HuH-7 (cell line): ENCODE measurements at places on chromosomes 11 and 22.

- DNase-seq = no peak
Measured at GRCh38 chr11:126888115-126888712, 112.4 kb downstream of the KIRREL3 start.

DNA sequence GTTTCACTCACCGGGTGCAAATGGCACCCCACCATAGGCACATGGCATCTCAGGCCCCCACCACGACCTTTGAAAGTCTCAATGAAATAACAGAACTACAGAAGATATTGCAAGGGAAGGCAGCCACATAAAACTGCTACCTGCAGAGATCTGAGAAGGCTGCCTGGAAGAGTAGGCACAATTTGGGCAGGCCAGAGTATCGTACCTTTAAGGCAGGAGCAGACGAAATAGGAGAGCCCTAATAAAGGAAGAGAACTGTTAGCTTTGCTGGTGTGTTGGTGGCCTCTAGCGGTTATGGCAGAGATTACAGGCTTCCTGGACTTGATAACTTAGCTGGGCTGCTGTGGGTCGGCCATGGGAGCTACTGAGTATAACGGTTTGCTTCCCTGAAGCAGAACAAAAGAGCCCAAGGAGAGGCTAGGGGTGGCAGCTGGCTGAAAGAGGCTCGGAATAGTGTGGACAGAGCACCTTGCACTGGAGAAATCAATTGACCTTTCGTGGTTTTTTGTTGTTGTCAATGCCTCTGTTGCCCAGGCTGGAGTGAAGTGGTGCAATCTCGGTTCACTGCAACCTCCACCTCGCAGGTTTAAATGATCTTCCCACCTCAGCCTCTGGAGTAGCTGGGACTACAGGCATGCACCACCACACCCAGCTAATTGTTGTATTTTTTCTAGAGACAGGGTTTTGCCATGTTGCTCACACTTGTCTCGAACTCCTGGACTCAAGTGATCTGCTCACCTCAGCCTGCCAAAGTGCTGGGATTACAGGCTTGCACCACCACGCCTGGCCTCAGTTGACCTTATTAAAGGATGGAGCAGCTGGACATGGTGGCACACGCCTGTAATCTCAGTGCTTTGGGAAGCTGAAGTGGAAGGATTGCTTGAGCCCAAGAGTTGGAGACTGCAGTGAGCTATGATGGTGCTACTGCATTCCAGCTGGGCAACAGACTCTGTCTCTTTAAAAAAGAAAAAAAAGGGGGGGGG lies 4.8 kb downstream of the SDF2L1 start:
- peak; percentile 83 for DNase-seq

DNA sequence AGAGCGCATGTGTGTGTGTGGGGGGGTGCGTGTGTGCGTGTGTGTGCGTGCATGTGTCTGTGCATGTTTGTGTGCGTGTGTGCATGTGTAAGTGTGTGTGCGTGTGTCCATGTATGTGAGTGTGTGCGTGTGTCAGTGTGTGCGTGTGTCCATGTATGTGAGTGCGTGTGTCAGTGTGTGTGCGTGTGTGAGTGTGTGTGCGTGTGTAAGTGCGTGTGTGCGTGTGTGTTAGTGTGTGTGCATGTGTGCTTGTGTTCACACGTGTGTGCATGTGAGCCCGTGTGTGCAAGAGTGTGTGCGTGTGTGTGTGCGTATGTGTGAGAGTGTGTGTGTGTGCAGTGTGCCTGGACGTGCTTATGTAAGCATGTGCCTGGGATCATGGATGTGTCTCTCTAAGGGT lies 14.7 kb upstream of the APOL6 start:
- DNase-seq = no peak

DNA sequence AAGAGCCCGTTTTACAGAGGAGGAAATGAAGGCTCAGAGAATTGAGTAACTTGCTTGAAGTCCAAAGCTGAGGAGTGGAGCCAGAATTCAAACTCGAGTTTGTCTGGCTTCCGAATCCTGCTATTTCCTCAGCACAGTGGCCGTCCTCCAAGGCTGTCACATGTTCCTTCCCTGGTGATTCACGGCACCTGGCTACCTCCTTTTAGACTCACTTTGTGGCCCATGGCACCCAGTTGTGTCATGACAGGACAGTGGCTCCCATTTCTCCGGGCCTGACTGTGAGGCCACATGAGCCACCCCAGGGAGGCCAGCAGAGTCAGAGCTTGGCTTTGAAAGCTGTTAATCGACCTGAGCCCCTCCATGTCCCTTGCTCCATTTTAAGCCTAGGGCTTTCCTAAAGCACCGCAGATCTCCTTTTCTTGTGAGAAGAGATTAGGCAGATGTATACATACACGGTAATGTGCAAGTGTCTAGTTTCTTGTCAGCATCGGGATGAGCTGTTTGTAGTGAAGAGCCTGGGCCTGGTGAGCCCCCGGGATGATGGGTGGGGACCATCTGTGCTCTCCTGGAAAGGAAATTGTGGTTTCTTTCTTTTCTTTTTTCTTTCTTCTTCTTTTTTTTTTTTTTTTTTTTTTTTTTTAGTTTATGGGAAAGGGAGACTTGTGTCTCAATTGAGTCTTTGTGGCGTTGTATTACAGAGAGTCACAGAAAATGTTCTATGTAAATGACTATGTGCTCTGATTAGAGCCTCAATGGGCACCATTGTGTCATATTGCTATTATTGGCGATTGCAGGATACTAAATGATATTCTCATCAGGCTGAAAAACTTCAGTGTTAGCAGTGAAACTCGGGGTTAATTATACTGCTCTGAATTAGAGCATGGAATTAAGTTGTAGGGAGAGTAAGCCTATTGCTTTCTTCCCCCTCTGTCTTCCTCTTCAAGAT lies 54.8 kb downstream of the PTPRJ start:
- no peak for DNase-seq

- no peak for DNase-seq
Measured at GRCh38 chr22:26552466-26552865, 37.5 kb downstream of the TPST2 start.
